ENCODE measurements at places on chromosomes 5 and 9.

- no peak for DNase-seq
Observed at GRCh38 chr9:115300874-115301273, 182.9 kb upstream of the TNC start.

GRCh38 chr9:16268067-16268881 lies 602.2 kb downstream of the BNC2 start:
- DNase-seq: no peak

- no peak for DNase-seq
Observed at GRCh38 chr9:128213746-128214497, 10.7 kb downstream of the DNM1 start.

- DNase-seq: no peak
Observed at GRCh38 chr5:135032999-135033861, 798 bp downstream of the PITX1 start.

DNA sequence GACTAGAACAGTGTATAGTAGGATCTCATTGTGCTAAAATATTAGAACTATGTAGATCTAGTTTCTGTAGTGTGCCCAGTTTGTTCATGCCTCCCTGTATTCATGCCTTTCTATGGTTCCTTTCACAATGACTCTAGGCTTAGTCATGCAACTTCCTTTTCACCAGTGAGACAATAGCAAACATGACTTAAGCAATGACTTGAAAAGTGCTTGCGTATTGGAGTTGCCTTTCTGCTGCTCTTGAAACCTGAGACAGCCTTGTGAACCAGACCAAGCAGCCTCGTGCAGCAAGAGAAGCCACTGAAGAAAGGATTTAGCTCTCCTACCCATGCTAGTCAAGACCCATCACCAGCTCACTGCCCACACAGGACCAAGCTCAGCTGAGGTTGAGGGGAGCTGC lies 294.5 kb upstream of the TAS2R1 start:
- no peak for DNase-seq

- DNase-seq: no peak
Observed at GRCh38 chr5:51997500-51997899, 614.3 kb downstream of the ISL1 start.

DNA sequence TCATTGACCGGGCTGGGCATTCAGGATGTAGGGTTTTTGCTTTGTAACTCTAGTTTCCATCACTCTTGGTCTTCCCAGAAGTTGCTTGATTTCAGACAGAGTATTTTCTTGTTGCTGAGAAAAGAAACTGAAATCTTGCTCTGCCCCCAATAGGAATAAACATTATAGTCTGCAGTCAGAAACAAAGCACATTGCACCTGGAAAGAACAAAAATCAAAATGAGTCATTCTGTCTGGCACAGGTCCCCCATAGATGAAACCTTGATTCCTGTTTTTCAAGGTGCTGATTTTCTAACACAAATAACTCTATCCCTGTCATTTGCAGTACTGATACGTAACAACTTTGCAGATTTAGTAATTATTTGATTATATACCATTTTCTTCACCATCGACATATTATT lies 232.1 kb downstream of the FBXO4 start:
- no peak for DNase-seq

DNA sequence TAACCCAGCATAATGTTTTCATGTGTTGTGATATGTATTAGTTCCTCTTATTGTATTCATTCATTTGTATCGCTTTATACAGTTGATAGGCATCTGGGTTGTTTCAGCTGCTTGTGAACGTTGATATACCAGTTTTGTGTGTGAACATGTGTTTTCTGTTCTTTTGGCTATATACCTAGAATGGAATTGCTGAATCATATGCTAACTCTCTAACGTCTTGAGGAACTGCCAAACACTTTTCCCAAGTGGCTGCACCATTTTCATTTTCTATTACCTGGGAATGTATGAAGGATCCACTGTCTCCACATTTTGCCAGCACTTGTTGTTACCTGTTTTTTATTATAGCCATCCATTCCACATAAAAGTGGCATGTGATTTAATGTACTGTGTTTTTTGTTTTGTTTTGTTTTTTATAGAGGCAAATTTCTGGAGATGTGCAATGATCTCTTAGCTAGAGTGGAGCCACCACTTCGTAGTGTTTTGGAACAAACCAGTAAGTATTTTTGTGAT lies 34.6 kb downstream of the HSPA4 start:
- DNase-seq: no peak

- no peak for DNase-seq
Observed at GRCh38 chr5:135986891-135987401, 32.2 kb upstream of the LECT2 start.

- DNase-seq: no peak
Observed at GRCh38 chr5:157816682-157817386, 42.1 kb downstream of the CLINT1 start.

- no peak for DNase-seq
Observed at GRCh38 chr5:151643388-151643787, 43.3 kb downstream of the SPARC start.

- DNase-seq: no peak
Observed at GRCh38 chr5:148909766-148910165, 83.4 kb downstream of the ADRB2 start.

DNA sequence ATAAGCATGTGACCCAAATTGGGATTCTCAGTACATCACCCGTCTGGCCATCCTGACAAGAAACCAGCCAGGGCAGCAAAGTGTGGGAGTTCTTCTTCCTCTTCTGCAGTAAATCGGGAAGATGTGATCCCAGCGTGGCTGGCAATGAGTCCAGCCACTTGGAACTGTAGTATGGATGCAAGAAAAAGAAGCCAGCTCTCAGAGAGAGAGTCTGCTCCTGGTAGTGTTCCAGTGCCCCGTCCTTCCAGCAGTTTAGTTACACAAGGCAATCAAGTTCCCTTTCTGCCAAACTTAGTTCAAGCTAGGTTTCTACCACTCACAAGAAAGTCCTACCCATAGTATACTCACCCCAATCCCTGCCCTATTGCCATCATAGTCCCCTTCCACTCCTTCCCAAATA lies 65.6 kb downstream of the CDK5RAP2 start:
- DNase-seq: no peak

DNA sequence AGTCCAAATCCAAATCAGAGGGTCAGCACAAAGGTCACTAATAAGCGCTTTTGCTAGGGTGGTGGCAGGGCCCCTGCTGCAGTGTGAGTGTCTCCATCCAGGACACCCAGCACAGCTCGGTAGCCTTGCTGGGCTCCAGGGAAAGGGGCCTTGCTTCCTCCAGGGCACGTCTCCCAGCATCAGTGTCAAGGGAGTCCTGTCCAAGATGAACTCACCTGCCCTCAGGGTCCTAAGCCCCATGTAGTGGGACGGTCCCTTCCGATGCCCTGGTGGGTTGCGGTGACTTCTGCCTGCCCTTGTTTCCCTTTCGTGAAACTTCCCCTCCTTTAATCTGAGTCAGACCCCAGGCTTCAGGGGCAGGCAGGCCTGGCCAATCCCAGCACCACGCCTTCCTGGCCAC lies 101.7 kb downstream of the ZNF354C start:
- DNase-seq: no peak

- no peak for DNase-seq
Observed at GRCh38 chr9:34331196-34331595, 1.8 kb downstream of the NUDT2 start.

DNA sequence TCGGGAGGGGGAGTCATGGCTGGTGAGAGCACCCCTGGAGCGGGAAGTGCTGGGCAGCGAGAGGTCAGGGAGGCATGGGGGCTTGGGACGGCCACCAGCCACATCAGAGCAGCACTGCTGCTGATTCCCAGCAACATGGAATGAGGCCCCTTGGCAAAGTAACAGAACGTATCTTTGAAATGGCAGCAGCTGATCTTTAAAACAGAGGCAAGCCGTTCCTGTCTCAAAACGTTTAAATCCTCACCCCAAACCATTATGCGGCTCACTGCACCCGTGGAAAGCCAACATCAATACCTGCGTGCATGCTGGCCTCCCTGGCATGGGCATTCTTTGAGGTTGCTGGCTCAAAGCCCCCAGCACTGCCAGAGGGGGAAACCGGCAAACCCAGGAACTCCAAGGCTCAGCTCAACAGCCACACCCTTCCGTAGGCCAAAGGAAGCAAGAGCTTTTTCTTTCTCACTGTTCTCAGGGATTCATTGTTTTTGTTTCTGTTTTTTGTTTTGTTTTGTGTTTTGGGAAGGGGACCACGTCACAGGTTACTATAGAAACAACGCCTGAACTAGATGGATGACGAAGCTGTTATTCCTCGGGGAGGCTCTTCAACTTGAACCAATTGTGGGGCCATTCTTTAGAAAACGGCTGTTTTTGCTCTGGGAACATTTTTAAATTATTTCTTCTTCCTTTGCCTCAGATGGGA lies 28.1 kb upstream of the OBP2B start:
- DNase-seq: no peak

GRCh38 chr9:16960084-16960483 lies 89.6 kb upstream of the BNC2 start:
- no peak for DNase-seq

- DNase-seq: no peak
Observed at GRCh38 chr5:115815693-115816225, 700 bp downstream of the CDO1 start.

DNA sequence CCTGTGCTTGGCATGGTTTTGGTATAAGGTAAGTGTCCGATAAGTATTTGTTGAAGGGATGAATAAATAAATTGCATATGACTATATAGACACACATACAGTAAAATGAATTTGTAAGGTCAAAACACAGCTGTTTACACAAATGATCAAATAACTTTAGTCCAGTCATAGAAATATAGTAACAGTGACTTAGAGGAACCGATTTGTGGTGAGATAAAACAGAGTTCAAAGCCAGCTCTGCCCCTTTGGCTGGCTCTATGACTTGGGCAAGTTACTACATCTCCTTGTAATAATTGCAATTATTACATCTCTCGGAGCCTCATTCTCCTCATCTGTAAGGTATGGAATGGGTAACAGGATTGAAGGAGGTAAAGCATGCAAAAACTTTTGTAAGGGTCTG lies 384.0 kb downstream of the PLK2 start:
- DNase-seq: no peak

DNA sequence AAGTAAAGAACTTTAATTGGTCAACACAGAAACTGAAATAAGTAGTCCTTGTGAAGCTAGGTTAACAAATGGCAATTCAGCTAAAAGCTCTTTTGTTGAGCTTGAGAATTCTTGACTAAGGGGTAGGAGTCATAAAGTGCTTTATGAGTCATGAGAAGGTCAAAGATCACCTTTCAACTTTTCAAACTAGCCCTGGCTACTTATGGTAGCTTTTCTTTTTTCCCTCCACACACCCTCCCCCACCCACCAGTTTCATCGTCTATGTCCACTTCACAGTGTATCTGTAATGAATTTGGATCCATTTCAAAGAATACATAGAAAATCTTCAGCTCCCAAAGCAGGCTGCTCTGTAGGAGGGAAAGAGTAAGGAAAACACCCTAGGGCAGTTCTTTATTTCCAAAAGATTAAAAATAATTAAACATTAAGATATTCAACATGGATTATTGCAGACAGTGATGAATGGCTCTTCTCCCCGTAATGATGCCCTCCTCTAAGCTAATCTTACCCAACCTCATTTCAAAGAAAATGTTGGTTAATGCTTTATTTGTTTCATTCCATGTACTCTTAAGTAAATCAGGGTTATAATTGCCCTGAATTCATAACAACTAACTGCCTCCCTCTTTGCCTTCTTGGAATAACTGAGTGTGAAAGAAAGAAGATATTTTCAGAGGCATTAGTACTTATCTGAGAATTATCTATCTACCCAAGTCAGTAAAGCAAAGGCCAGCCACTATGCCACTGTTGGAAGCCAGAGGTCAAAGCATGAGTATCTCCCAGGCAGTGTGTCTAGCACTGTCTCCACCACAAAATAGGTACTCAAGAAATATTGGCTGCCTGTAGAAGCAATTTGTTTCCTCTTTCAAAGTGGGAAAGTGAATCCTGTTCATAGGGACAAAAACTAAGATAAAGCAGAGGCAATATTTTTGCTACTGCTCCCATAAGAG lies 290.6 kb downstream of the PIK3R1 start:
- no peak for DNase-seq

- DNase-seq: no peak
Observed at GRCh38 chr9:88835772-88836171, 155.5 kb upstream of the S1PR3 start.

- DNase-seq: no peak
Observed at GRCh38 chr5:90824436-90824835, 265.8 kb downstream of the ADGRV1 start.

DNA sequence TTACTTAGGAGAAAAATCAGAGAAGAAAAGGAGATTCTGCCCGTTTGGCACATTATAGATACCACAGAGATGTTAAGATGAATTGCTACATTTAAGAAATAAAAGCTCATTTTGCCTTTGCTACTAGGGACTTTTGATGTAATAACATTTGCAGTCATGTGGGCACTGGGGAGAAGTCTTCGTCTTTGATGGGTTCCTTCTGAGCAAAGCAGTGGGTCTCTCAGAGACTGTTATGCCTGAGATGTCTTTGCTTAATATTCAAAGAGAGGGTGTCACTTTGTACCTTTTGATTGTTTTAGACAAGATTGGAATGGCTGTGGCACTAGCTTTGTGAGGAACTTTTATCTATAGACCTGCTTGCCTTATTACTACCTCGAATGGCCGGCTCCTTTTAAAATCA lies 25.0 kb downstream of the SLC25A25 start:
- no peak for DNase-seq

- no peak for DNase-seq
Observed at GRCh38 chr9:131329241-131329641, 39.7 kb downstream of the PLPP7 start.

DNA sequence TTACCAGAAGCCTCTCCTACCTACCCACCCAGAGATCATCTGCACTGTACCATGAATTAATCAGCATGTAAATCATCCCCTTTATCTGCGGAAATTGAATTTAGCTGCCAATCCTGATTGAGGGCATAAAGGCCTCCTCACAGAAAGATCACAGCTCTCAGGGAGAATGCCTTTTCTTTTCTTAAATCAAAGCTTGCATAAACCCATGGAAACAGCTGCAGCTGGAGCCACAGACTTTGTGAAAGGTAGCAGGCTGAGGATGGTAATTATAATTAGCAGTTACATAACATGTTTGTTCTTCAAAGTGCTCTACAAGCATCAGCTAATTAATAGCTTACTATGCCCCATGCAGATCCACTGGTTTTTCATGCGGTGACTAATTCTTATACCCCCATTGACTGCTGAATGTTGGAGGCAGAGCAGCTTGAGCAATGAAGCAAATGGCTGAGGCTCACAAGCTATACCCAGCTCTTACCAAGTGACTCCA lies 54.6 kb downstream of the SUSD1 start:
- no peak for DNase-seq

- no peak for DNase-seq
Observed at GRCh38 chr5:142537938-142538337, 148.0 kb downstream of the FGF1 start.

GRCh38 chr5:30112867-30113266 lies 1080.6 kb upstream of the CDH6 start:
- no peak for DNase-seq
